ENCODE measurements at places on chromosomes 2 and 18.

DNA sequence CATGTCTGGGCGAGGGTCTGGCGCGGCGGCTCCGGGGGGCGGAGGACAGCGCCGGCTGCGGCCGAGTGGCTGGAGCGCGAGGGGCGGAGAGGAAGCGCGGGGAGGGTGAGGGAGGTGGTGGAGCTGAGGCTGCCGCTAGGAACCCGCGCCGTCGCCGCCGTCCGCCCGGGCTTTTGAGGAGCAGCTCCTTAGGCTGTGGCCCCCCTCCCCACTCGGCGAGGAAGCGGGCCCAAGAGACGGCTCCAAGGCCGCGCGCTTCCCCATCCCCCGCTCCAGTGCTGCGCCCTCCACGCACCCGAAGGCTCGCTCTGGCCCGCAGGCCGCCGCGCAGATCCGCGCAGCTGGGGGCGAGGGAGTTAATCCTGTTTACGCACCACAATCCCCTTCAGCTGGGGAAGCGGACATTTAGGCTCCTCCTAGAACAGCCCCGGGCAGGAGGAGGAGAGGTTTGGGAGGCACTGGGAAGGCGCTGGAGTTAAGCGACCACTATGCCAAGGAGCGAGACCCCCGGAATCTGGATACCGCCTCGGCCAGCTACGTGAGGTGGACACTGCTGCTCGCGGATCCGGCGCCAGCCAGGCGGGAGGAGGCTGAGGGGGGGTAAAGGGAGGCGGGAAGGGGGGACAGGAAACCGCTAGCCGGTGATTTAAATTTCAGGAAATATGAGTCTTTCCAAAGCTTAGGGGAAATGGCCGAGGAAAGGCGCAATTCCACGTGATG lies at the start of gene CNRIP1:
TSS of gene CNRIP1 (minus strand) at position 552 of the 720 bp plus-strand sequence. CDS start at position 3, 549 bp downstream.
- peak; percentile 66 for DNase-seq

DNA sequence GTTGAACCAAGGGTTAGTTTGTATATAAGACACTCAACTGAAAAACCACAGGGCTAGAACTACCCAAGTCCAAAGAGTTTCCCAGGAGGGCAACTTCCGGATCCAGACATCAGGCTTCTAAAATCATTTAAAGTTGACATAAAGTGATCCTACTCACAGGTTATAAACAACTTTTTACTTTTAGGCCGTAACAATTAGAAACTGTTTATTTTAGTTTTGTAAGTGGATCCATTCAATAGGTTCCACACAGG lies 454.6 kb downstream of the MEIS1 start:
- DNase-seq, result no peak

- DNase-seq, result no peak
These were observed 36.5 kb downstream of the GALM start for GRCh38 chr2:38702413-38702812.

GRCh38 chr18:9354256-9354655 lies 19.7 kb downstream of the TWSG1 start:
- DNase-seq, result no peak

DNA sequence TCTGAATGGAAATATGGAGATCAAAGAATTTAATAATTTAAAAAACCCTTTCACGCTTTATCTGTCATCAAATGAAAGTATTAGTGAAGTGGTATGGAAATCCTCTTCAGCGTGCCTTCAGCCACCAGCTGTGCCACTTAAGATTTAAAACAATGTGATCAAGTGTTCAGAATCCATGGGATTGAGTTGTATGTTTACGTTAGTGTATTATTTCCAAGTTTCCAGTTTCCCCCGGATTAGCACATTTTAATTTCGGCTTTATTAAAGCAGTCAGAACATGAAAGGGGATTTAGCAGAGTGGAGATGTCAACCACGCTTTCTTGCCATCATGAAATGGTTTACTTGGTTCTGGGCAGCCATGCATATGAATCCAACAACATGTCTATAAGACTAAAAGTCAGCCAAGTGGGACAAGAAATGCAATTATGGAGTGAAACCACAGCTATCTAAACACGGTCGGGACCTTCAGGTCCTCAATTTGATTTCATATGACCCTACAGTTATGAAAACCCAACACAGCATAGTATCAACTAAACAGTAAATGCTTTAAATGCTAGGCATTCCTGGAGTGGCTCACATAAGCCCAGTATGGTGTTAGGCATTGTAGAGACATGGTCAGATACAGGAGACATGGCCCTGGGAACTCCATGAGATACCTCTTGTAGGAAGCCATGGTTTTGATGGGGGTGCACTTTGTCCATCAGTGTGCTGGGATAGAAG lies 224.9 kb upstream of the EPAS1 start:
- no peak for DNase-seq

Data from globus pallidus (tissue), 1 donor.